ENCODE measurements at places on chromosomes 7 and 10.

DNA sequence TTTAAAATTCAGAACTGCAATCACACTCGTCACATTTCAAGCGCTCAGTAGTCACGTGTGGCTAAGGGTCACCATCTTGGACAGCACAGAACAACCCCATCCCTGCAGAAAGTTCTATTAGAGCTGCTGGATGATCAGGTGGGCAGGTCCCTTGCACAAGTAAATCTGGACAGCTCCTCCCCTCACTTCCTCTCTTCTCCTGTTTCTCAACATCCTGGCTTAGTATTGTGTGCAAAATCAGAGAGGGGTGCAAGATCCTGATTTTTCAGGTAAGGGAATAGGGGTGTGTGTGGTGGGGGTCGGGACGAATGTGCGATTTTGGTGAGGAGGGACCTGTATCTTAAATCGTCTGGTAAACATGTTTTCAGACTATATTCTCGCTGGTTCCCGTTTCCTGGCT is at the start of gene GIMAP4:
Gene GIMAP4 (plus strand): TSS at position 222 of the 400 bp plus-strand sequence. CDS start 2,512 bp downstream, outside the sequence.
- DNase-seq: no peak

- DNase-seq: no peak
These were observed 36.2 kb upstream of the R3HCC1L start for GRCh38 chr10:98098247-98098646.

DNA sequence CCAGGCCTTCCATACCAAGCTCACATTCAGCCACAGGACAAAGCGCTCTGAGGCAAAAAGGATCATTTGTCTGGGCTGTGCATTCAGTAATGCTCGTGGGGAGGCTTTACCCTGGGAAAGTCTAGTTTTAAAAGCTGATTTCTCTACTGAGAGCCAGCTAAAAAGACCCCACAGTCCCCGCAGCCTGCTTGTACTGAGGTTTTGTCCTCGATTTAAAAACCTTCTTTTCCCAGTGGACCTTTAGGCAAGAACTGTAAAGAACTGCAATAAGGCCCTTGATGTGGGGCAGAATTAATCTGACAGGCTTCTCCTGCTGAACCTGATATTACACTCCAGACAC is 180.3 kb downstream of the USP6NL start:
- DNase-seq: no peak

GRCh38 chr10:116014326-116014725 is 258.7 kb downstream of the GFRA1 start:
- no peak for DNase-seq

- no peak for DNase-seq
These were observed 1.8 kb downstream of the ZMIZ2 start for GRCh38 chr7:44750424-44750823.

DNA sequence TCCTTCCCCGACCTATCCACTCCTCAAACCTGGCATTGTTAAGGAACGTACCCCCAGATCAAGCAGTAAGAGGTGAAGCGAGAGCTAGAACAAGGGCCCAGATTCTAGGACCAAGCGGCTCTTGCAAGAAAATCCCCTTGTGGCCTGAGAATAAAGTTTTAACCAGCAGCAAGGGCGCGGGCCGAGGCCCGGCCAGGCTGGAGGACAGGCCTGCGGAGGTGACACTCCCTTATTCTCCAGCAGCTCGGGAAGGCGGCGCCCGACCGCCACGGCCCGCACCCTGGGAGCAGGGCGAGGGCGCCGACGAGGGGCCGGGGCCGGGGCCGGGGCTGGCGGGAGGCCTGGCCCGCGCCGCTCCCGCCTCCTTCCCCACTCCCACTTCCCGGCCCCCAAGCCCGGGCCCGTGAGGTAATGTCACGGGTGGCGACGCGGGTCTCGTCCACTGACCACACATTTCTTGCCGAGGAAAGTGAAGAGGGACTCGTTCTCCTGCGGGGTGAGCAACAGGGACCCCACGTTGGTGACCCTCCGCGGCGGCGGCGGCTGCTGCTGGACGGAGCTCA is 551 bp downstream of the WASL start:
- DNase-seq: peak; percentile 32

DNA sequence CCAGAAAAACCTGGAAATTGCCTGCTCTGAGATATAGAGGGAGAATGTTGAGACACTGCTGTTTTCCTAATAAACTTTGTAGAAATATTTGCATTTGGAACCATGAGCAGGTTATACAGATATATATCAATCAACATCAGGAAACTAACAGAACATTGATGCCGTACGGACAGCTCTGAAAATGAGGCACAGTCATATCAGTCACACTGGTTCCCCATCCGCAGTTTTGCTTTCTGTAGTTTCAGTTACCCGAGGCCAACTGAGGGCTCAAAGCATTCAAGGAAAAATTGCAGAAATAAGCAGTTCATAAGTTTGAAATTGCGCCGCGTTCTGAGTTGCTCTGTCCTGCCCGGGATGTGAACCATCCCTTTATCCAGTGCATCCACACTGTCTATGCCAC is 137.9 kb downstream of the KLF6 start:
- no peak for DNase-seq

GRCh38 chr10:409408-410040 is 274.3 kb downstream of the ZMYND11 start:
- DNase-seq: no peak

DNA sequence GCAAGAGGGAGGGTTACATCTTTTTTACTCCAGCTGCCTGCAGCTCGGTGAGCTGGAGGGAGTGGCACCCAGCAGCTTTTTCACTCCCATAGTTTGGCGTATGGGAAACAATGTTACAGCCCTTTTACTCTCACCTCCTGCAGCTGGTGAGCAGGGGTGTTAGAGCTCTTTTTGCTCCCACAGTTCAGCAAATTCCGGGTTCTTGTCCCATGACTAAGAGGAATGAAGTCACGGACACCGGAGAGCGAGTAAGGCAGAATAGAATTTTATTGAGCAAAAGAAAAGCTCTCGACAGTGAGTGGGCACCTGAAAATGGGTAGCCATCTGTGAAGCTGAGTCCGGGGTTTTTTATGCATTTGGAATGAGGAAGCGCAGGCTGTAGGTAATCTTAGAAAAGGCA is 446.6 kb downstream of the GFRA1 start:
- no peak for DNase-seq

DNA sequence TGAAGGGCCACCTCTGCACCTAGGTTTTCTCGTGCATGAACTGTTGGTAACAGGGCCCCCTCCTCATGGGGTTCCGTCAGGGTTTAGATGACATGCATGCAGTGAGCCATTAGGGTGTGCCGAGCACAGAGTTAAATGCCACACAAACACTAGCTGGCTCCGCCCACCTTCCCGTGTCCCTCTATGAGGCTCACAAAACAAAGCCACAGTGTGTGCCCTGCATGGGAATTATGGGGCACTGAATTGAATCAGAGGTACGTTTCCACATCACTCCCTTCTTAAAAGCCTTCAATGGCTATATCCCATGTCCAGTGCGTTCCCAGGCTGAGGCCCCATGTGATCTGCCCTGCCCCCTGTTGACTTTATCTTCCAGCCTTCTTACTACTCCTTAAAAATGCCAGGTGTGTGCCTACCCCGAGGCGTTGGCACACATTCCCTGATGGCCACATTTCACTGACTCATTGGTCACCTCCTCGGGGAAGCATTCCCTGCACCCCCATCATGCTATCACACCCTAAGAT is 35.7 kb downstream of the GSDME start:
- DNase-seq: no peak

GRCh38 chr10:77592510-77592909 is 45.1 kb downstream of the KCNMA1 start:
- DNase-seq: no peak

DNA sequence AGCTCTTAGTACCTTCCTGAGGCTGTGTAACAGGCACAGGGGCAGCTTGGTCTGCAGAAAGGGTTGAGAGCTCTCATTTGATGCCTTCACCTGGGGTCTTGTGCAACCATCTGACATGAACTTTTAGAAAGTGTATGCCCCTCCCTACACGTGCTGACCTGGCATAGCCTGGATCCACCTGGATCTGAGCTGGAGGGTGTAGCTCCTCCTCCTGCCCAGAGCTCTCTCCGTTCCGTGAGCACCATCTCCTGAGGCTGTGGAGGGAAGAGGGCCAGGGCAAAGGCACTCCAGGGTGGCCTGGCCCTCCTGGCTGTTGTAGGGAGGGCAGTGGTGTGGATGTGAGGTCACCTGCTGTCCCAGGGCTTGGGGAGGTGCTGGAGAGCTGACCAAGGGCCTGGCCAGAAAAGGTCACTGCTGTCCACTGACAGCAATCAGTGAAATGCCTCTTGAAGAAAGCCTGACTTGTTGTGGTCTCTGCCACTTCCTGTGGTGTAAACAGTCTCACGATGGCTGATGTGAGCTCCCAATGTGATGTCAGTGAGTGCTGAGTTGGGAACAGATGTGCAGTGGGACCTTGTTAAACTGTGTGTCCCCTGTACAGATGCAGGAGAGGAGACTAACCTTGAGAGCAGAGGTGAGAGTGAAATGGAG is 23.0 kb downstream of the AMZ1 start:
- DNase-seq: no peak

- DNase-seq: no peak
These were observed 135.7 kb downstream of the OR13A1 start for GRCh38 chr10:45179691-45180090.

GRCh38 chr10:77571490-77571889 is 66.1 kb downstream of the KCNMA1 start:
- peak; percentile 67 for DNase-seq

- DNase-seq: no peak
These were observed 2.6 kb downstream of the GRID1 start for GRCh38 chr10:86363833-86364490.

GRCh38 chr10:110323503-110323902 is 18.8 kb upstream of the SMNDC1 start:
- DNase-seq: no peak

GRCh38 chr7:20798694-20799121 is 12.0 kb upstream of the SP8 start:
- DNase-seq: no peak

- DNase-seq: peak; percentile 28
These were observed at the start of gene PPP1R9A for GRCh38 chr7:94907026-94907810. Gene PPP1R9A, plus strand, starts transcription at chr7:94907594. Its CDS starts 2,520 bp downstream, at chr7:94910114.

DNA sequence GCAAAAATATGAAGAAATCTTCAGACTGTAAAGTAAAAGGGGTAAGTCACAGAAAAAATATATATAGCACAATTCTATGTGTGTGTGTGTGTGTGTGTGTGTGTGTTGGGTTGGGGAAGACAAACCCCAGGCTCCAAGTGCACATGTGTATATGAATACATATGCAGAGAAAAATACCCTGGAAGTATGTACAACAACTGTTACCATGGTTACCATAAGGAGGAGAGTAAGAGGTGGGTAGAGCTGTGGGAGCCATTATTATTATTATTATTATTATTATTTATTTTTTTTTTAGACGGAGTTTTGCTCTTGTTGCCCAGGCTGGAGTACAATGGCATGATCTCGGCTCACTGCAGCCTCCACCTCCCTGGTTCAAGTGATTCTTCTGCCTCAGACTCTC is 23.7 kb upstream of the TRIM24 start:
- DNase-seq: no peak

DNA sequence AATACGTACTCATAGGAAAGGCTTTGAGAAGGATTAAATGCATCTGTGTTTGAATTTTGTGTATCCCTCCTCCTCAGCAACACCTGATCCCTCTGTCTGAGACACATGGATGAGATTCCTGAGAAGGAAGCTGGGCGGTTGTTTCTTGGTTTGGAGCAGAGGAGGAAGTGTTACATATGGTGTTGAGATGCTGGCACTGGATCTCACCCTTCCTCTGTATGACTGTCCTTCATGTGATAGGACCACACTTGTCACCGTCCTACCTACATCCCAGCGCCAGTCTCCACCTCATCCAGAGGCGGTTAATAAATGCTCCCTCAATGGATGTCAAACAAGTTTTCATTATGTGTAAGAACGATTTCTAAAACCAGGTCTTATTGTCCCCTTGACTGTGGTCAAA is 49.4 kb upstream of the KLF6 start:
- DNase-seq: no peak

DNA sequence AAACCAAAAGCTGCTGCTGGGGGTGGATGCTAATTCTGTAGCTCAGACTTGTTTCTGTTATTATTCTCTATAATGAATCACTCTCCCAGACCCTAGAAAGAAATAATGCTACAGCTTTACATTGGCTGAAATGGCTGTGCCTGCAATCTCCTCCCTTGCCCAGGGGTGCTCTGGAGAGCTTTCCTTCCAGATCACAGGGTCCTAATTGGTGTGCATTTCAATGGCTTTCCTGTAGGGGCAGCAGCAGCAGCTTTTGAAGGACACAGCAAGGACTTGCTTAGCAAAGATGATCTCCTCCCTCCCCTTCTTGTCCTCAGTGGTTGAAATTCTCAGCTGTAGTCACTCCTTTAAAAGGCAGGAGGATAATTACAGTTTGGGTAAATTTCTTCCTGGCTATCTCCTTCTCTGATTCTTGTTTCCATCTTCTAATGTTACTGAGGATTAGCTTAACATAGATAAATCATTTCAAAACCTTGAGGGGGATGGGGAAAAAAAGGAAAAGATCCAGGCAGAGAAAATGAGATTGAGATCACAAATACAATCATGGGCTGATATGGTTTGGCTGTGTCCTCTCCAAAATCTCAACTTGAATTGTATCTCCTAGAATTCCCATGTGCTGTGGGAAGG is 120.2 kb upstream of the CTTNBP2 start:
- DNase-seq: no peak

DNA sequence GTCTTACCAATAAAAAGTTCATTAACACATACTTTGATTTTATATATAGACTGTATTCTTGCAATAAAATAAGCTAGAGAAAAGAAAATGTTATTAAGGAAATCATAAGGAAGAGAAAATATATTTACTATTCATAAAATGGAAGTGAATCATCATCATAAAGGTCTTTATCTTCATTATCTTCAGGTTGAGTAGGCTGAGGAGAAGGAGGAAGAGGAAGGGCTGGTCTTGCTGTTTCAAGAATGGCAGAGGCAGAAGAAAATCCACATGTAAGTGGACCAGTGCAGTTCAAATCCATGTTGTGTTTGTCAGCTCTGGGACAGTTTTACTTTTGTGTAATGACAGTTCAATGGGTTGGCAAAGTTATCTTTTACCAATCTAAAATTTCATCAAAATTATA is 609.1 kb upstream of the ANKRD30A start:
- DNase-seq: no peak

DNA sequence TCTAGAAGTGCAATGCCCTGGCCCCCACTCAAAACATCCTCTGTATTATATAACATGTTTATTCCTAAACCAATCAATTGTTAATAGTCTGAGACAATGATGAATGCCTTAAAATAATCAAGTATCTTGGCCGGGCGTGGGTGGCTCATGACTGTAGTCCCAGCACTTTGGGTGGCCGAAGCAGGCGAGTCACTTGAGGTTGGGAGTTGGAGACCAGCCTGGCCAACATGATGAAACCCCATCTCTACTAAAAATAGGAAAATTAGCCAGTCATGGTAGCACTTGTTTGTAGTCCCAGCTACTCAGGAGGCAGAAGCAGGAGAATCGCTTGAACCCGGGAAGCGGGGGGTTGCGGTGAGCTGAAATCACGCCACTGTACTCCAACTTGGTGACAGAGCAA is 29.4 kb upstream of the CACNA2D1 start:
- no peak for DNase-seq

DNA sequence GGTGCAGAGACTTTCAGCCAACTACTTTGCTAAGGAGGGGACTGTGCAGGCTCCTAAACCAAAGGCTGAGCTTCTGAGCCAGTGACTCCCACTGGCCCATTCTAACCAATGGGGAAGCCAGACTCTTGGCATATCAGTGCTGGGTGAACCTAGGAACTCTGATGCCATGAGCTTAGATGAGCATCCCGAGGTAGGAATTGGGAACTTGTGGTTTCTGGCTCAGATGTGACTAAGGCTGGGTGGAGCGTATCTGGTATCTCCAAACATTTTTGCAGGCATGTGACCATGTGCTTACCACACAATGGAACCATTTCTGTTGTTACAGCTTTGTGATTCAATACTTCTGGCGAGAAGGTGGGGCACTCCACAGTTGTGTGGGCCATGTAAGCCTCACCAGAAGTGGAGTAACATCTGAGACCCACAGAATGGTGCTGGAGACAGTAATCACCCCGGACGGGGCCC is 2.5 kb upstream of the AVPI1 start:
- no peak for DNase-seq

Measured in NCI-H2171 (cell line).